ENCODE measurements at places on chromosomes 7 and 10.

GRCh38 chr10:24343686-24344085 lies 134.7 kb downstream of the KIAA1217 start:
- no peak for DNase-seq

DNA sequence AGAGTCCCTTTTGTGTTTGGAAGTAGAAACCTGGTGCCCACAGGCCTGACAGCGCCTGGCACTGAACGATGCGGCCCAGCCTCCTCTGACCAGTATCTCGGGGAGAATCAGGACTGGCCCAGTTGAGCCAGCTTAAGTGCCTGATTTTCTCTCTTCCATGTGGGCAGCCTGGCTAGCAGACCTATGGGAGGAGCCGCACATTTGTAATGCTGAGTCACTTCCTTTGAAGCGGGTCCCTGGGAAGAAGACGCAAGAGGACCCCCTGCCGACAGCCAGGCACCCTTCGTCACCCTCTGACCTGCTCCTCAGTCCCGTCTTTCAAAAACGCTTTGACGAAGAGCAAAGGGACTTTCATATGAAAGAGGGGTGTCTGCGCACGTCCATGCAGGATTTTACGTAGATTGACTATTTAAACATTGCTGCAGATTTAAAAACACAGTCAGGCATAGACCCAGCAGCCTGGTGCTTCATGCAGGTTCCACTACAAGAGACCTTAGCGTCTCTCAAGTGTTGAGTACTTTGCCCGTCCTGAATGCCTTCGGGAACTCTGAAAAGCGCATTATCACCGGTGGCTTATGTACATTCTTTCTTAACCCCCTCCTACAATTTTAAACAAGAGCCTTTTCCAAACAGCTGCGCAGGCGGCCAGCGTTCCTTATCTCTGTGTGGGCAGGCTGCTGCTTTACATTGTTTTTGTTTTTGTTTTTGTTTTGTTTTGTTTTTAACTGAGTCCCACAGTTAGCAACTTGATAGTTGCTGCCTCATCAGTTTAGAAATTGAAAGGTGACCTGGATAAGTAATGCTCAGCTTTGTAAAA lies 36.5 kb upstream of the AP5Z1 start:
- DNase-seq: no peak

- no peak for DNase-seq
Measured at GRCh38 chr10:43135656-43136055, 2.6 kb upstream of the CSGALNACT2 start.

- DNase-seq: no peak
Measured at GRCh38 chr7:119879835-119880234, 393.1 kb upstream of the KCND2 start.

DNA sequence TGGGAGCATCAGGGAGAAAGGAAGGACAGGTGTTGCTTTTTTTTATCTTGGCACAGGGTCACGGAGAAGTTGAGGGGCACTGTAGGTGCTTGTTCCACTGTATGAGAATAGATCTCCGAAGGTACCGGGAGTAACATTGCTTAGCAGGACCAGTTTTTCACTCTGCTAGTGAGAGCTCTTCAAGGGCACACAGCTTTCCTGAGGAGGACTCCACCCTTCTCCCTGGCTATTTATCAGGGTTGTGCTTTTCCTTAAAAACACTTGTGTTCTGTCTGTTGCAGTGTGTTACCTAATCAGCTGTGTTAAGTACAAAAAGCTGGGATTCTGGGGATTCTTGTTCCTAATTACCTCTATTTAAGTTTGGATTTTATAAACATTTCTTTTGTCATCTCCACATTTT lies 160.5 kb downstream of the SND1 start:
- no peak for DNase-seq

- DNase-seq: no peak
Measured at GRCh38 chr10:63214571-63214970, 81.4 kb downstream of the NRBF2 start.

DNA sequence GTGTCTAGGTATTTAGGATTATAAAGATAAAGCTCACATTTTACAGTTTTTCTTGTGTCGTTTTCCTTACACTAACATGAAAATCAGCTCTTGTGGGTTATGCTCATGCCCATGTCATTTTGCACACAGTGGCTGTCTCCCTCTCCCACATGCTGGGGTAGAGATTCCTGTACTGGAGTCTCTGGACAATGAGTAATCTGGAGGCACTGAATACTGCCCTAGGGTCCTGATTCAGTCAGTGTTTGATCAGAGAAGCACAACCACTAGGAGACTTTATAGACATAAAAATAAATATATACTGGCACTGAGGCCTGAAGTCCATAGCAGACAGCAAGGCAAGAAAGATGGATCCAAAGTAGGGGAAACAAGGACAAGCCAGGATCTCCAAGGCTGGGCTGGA lies 1008.8 kb downstream of the KCNMA1 start:
- DNase-seq: no peak

DNA sequence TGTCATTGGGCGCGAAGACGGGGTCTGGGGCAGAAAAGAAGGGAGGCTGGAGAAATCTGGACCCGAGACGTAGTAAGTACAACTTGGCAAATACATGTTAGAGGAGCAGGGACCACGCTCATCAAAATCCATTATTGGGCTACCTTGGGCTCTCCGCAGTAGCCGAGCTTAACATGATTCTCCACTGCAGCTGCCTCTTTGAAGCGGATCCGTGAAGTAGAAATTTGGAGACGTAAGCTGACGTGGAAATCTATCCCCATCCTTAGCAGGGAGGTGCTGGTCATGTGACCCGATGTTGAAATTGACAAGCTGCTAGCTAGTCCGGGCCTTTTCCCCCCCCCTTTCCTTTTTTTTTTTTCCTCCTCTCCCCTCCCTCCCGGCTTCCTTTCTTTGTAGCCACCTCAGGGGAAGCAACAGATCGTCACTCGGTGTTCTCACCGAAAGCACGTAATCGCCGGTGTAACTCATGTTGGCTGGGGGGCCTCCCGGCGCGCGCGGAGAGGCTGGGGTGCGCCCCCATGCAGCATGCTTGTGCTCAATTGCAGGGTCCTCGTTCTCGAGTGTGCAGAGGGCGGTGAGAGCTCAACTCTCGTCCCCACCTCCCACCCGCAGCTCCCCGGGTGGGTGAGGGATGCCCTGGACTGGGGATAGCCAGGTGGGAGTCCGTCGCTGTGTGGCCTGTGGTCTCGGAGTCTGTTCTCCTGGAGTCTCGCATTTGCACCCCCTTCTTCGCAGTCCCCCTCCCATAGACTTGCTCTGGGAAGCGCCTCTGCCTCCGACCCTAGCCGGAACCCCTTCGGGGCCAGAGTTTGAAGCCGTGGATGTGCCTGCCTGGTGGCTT lies at the start of gene HOXA11:
Gene HOXA11, minus strand, starts transcription at position 220 of the 841 bp plus-strand sequence. Its CDS starts 88 bp downstream, at position 132.
- no peak for DNase-seq

- no peak for DNase-seq
Measured at GRCh38 chr7:5431560-5432015, 8.0 kb upstream of the TNRC18 start.

- DNase-seq: no peak
Measured at GRCh38 chr7:137977173-137977572, 24.7 kb downstream of the CREB3L2 start.

GRCh38 chr10:404346-404745 lies 269.1 kb downstream of the ZMYND11 start:
- no peak for DNase-seq

- DNase-seq: no peak
Measured at GRCh38 chr7:117250801-117251200, 72.1 kb downstream of the WNT2 start.

GRCh38 chr7:50353201-50353600 lies 48.7 kb downstream of the IKZF1 start:
- DNase-seq: no peak

- no peak for DNase-seq
Measured at GRCh38 chr10:77463499-77463898, 174.1 kb downstream of the KCNMA1 start.

GRCh38 chr7:14899030-14899429 lies 3.5 kb downstream of the DGKB start:
- no peak for DNase-seq

GRCh38 chr10:3999642-4000041 lies 214.6 kb upstream of the KLF6 start:
- no peak for DNase-seq

DNA sequence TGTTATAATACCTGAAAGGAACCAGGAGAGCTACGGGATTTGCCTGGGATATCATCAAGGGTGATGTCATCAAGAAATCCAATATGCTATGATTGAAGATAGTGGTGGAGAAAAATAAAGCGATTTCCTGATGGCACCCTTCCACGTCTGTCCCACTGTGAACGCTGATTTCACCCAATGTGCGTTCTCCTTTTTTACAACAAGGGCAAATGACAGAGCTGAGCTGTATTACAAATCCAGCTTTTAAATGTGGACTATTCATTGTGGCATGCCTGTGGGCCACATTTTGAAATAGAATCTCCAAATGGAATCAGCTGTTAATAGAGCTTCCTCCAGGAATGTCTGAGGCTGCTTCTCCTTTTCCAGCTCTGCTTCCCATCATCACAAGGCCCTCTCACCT lies 23.3 kb downstream of the SLC13A4 start:
- DNase-seq: no peak

All from CD4-positive, alpha-beta memory T cell (primary cell).